ENCODE measurements at places on chromosomes 3 and 15.

- no peak for DNase-seq
Measured at GRCh38 chr3:102006812-102007485, 157.6 kb downstream of the NFKBIZ start.

- no peak for DNase-seq
Measured at GRCh38 chr3:29919571-29919970, 638.7 kb downstream of the RBMS3 start.

- peak; percentile 82 for DNase-seq
Measured at GRCh38 chr3:10008588-10009344, 17.5 kb upstream of the FANCD2 start.

DNA sequence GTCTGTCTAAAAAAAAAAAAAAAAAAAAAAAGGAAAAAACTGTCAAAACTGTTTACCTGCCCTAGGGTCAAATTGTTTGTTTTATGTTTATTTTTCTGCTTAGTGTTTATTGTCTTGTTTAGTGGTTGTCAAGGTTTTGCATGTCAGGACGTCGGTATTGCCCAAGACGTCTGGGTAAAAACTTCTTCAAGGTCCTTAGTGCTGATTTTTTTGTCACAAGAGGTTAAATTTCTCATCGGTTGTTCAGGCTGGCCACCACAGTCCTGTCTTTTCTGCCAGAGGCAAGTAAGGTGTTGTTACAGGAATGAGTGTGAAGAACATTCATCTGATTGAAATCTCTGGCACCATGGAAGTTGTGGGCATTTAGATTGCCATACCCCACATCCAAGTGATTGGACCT, 7.0 kb downstream of the DET1 start:
- no peak for DNase-seq

DNA sequence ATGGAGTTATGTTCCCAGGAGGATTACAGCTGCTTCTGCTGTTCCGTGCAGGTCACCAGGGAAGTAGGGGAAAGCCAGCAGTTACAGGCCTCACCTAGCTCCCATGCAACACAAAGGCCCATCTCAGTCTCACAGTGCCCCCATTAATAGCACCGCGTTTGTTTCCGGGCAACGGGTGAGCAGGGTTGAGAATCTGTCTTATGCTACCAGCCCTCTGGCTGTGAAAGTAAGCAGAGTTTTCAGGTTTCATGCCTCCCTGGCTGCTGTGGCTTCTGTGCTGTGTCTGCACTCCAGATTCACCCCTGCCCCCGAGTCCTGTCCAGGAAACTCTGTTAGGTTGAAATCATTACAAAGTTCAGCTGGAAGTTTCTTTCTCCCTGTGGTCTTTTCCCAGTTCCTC, 254.4 kb upstream of the GPR149 start:
- no peak for DNase-seq

GRCh38 chr15:100985401-100985800, 66.2 kb downstream of the LRRK1 start:
- no peak for DNase-seq

- DNase-seq: no peak
Measured at GRCh38 chr3:182925944-182926337, 54.4 kb downstream of the DCUN1D1 start.

DNA sequence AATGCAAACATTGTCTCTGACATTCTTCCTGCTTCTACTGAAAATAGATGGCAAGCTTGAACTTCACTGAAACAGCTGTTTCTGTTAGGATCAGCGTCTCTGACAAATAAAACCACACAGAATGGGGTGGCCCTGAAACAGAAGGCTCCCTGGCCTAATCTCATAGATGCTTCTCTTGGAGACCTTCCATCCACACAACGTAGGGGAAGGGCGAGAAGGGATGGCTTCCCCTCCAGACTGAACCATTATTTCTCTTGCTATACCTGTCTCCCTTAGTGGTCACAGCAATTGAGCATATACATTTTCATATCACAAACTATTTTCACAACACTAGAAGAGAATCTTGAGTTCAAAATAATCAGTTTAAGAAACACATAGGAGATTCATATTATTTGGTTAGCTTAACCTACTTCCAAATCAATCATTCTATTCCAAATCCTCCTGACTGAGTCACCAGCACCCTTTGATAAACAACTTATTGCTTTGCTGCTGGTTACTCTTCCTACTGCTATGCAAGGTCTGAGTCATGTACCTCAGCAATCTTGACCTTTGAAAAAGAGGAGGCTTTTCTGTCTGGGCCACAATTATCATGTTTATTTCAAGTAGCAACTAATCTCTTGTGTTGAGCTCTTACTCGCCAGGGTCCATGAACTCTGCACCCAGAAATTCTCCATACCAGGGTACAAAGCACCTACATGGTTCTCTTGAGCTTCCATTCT, 45.5 kb downstream of the CBLB start:
- DNase-seq: no peak

DNA sequence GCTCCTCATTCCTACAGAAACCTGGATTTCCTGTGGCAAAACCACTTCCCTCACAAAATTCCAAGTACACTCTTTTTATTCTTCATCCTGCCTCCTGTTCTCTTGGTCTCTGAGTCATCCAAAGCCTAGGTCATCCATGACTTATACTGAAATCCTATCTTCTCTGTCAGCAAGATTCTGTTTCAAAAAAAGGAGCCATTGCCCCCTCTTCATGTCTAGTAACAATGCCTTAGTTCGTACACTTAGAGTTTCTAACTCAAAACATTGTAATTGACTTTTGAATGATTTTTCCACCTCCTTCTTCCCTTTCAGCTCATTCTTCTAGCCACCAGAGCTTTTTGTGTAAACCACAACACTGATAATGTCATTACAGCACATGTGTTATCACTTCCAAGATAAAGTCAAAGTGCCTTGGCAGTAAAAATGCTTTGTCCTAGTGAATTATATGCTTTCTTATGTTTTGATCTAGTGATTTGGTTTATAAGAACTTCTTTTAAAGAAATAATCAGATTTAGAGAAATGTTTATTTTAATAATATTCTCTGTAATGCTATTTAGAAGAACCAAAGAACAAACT, 256.5 kb upstream of the NECTIN3 start:
- no peak for DNase-seq

Measured in naive B cell (primary cell).